ENCODE measurements at places on chromosomes 6 and 20. TPM values are rescaled to one million over a fixed set of nuclear protein-coding genes. Genes with fewer than 3 reads are reported as not detected.

DNA sequence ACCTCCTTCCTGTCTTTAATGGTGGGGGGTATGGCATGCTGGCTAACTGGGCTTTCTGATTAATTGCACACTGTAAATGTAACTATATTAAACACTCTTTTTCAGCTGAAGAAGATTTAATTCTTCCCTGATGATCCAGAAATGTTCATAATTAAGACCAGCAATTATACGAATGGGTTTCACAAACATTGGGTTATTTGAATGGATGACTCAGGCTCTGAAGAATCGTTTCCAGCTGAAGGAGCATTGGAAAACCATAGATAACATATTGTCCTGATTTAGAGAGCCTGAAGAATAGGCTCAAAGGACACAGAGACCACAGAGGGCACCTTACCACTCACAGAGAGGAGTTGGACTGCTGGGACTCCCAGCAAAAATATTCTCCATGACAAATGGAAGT, 130.7 kb upstream of the SSTR4 start:
- DNase-seq, result no peak

- no peak for DNase-seq
Measured at GRCh38 chr6:168305863-168306262, 13.7 kb downstream of the DACT2 start.

DNA sequence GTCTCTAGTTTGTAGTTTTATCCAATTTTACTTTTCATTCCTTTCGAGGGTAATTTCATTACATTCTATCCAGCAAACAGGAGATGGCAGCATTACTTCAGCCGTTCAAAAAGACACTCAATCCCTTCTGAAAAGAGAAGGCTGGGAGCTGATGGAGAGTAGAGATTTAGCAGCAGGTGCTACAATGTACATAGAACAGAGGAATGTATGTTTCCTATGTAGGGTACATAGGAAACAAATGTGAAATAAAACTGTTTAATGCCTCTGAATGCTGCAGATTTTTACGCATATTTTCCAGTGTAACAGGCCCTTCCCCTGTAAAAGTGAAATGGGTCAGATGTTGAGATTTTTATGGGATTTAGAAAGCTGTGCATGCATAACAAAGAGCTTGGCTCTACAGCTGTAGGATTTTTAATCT, 16.0 kb downstream of the RPS12 start:
- DNase-seq, result no peak

DNA sequence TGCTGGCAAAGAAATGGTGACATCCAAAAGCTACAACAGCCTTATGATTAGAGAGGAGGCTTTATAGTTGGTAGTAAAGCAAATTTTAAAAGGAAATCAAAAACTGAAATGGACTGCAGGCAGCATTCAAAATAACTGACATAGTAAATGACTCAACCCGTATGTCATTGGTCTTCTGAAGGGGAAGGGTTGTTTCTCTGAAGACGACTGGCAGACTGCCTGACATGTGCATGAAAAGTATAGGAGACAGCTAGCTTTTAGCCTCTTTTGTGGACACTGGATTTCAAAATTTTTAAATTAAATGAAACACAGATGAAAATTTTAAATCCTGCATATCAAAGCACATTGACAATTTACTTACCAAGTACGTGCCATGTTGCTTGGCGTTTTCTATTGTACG, 90.7 kb downstream of the TRMT6 start:
- DNase-seq, result no peak

Gene EFCAB8
- 0.92 TPM for total RNA-seq

GRCh38 chr6:122604676-122605075, 5.5 kb upstream of the PKIB start:
- DNase-seq, result no peak

DNA sequence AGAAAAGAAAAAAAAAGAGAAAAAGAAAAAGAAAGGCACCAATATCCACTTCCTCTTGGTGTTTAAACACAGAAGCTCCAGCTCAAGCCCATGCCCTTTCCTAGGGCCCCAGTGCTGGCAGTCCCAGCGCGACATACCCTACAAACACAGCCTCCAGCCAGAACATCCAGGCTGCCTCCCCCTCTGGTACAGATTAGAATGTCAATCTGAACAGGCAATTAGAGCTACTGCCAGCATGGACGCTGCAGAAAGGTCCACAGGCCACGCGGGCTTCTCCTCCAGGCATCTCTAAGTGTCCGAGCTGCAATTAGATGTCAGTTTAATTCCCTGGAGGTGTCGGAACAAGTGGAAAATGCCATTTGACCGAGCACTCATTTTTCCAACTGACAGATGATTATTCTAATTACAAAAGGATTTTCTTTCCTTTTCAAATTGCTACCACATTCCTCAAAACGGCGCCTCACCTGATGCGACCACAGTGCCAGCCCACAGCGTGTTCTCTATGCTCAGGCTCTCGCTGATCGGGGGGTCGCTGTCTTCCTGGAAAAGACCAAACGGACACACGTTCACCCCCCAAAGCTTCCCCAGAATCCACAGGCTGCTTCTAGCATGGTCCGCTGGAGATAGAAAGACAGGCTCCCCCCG, 79.5 kb downstream of the ATP9A start:
- no peak for DNase-seq

DNA sequence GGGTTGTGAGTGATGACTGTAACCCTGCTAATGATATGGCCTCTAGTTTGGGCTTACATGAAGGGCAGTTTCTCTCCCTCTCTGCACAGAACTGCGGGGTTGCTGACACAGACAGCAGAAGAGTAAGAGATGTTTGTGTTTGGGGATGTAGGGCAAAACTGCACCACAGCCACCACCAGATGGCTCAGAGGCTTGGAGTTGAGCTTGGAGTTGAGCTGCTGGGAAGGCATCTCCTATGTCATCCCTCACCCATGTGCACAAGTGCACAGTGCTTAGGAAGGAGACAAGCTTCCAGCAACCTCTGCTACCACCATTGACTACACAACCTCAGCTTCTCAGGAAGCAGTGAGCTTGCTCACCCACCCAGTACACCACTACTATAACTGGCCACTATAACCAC, 303.9 kb upstream of the DEFB112 start:
- DNase-seq, result no peak

Gene PRKN
- total RNA-seq, result 3.4 TPM

DNA sequence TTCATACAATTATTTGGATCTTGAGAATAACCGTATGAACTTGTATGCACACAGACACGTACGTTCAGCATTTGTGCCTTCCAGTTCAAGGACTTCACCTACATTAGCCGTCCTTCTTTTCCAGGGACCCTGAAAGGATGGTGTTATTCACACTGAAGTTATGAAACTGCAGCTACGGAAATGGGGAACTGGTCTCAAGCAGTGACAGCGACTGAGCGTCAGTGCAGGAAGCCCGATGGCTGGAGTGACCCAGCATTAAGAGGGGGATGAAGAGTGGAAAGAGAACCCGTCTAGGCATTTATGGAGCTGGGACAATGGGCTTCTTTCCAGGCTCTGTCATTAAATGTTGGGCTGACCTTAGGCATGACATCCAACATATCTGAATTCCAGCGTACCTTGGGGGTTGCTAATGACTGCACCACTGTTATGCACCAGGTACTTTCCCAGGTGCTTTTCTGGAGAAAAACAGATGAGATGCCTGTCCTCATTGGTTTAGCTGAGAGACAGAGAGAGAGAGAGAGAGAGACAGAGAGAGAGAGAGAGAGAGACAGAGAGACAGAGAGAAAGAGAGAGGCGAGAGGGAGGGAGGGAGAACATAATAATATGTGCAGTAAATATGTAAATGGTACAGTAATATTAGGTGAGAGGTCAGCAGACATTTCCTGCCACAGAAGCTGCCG, 204.7 kb upstream of the EXOC2 start:
- DNase-seq, result no peak

Gene YIPF3
- total RNA-seq, result 51.0 TPM

GRCh38 chr6:3545156-3545555, 88.3 kb upstream of the SLC22A23 start:
- DNase-seq, result no peak

DNA sequence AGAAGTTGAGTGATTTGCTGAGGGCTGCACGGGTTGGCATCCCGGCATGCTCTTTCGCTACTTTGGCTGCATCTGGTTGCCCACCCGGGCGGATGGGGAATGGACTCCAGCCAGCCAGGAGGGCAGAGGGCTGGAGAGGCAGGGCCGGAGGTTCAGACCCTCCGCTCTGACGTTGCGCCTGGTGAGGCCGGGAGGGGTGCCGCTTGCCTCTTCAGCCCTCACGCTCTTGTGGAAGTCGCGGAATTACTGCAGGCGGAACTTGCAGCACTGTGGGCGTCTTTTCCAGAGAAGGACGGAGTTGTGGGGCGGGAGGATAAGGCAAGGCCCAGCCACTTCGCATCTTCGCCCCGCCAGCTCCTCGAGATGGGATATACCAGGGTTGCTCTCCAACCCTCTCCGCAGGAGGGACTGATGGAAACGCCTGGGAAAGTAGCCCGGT, 656 bp downstream of the RTEL1 start:
- DNase-seq, result no peak

Gene MAP7
- 0.19 TPM for total RNA-seq

Gene BPIFB1
- total RNA-seq, result not detected

- DNase-seq, result no peak
Measured at GRCh38 chr20:3935295-3935955, 46.2 kb downstream of the PANK2 start.

Gene TAAR9
- total RNA-seq, result not detected

GRCh38 chr6:133707456-133707855, 181.5 kb upstream of the TCF21 start:
- no peak for DNase-seq

DNA sequence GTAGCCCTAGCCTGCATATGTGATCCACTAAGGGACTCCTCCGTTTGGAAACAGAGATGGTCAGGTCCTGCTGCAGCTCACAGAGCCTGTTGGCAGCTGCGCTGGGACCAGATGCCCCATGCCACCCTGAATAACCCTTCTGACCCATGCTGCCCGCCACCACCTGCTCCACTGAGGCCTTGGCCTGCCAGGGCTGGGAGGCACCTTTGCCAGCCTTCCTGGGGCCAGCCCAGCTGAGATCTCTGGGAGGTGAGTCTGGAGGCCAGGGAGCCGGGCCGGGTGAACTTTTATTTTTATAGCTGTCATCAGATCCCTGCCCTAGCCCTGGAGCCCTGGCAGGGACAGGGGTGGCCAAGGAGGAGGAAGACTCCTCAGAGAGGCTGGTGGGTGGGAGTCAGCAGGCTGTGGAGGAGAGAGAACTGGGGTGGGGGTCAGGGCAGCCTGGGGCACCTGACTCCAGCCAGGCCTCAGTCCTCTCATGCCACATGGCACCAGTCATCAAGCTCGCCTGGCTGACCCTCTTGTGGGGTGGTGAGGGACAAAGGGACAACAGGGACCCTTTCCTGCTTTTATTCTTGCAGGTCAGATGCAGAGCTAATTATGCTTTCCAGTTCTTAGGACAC, 10.0 kb downstream of the CEBPB start:
- DNase-seq, result no peak

DNA sequence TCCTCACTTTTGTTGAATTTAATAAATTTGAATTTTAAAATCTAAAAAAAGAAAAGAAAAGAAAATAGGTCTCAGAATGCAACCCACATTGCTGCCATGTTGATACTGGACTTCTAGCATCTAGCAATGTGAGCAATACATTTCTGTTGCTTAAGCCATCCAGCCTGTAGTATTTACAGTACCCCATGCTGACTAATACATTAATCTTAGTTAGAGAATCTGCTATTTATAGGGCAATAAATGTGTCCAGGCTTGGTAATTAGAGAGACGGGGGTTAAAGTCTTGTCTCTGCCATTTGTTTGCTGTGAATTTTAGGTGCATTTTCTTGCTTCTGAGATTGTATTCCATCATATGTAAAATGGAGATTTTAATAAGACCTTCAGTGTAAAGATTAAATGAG, 471.3 kb downstream of the DHX35 start:
- DNase-seq, result no peak
